Activated CD4-positive, alpha-beta T cell treated with anti-CD3 and anti-CD28 coated beads for 36 hours (primary cell): ENCODE measurements at places on chromosomes 4 and X.

DNA sequence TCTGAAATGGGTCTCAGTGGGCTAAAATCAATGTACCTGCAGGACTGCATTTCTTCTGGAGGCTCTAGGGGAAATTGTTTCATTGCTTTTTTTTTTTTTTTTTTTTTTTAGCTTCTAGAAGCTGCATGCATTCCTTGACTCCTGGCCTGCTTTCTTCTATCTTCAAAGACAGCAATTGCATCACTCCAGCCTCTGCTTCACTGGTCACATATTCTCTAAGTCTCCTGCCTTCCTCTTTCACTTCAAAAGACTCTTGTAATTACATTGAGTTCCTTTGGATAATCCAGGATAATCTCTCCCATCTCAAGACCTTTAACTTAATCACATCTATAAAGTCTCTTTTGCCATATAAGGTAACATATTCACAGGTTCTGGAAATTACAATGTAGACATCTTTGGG is 11.3 kb upstream of the PCYT1B start:
- no peak for DNase-seq

DNA sequence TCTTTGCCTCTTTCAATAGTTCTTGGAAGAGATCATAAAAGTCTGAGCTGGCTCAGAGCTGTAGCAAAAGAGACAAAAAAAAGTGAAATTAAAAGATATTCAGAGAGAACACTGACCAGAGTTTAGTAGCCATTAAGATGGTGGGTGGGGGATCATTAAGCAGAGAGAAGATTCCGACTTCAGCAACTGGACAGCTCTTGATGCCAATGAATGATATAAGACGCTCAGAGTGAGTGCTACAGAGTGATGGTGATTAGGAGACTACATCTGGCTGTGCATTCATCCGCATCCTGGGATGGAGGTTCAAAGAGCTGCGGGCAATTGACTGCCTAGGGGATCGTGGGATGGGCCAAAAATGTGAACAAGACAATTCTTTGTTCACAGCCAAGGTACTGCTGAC is 178.5 kb downstream of the PACRGL start:
- no peak for DNase-seq

GRCh38 chrX:25004485-25005032 is 11.2 kb downstream of the ARX start:
- DNase-seq, result no peak

DNA sequence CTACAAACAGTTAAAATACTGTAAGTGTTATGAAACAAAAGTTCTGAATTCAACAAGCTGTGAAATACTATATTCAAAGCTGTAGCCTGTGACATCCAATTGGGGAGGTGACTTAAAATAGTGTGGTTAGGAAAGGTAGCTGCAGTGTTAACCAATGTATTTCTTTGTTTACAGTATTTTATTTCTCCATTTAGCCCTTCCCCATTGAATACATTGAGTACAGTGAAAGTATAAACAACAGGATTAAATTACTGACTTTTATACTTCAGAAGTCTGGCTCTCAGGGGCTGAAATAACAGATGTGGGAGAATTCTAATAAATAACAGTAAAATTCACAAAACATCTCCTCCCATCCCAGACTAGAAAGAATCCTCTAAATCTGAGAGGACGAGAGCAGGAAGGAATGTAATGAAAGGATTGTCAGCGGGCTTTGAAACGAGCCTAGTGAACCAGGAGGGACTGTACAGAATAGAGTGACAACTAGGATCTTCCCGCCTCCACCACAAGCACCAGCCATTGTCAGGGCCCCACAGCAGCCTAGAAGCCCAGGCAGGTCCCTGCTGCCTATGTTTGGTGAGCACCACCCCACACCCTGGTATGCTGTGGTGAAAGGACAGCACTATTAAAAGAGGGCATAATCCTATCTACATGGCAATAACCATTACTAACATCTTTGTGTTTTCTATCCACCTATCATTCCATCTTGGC is 73.7 kb downstream of the SPCS3 start:
- no peak for DNase-seq

- no peak for DNase-seq
Measured at GRCh38 chr4:108586778-108587177, 33.6 kb upstream of the RPL34 start.
